ENCODE measurements at places on chromosomes 16 and 17.
A peak's percentile ranks its signal among the peaks of the same experiment; 100 is the strongest.

DNA sequence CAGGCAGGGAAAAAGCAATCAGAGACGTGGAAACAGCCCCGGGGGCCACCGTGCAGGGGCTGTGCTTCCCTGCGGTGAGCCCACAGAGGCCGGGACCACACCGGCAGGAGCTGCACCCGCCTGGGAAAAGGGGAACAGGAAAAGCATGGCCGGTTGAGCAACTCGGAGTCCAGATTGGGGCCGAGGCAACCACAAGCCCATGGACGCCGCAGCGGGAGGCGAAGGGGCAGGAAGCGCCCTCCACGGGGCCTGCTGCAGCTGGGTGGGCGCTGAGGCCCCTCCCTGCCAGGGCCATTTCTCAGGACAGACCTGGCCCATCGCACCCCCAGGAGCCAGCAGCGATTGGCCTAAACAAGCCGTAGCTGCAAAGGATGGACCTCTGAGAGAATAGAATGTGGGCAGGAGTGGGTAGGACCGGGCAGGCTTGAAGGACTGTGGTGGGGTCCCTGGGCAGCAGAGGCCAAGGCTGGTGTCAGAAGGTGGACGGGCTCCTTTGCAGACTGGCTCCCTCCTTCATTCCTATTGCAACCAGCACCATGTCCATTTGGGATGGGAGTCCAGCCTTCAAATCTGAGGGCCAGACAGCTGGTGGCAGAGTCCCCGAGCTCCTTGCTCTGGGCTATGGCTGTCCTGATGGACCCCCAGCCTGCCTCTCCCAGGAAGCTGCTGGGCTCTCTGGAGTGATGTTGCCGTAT is 30.4 kb downstream of the COX4I1 start:
- no peak for DNase-seq

DNA sequence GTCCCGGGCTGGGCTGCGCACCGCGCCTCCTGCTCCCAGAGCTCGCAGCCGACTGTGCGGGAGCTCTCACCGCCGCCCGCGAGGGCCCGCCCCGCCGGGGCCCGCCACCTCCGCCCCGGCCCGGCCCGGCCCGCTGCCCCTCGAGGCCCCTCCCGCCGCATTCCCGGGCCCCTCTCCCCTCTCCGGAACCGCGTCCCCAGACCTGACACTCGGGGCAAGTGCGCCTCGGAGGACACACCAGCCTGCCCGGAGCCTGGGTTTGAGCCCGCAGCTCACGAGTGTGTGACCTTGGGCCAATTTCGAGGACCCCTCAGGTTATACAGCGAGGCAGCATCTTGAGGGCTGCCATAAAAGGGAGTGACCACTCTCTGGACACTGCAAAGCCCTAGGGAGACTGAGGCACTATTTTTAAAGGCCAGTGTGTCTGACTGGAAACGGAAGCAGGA is 2.0 kb upstream of the GRIN2C start:
- DNase-seq: no peak

GRCh38 chr16:81276323-81276722 is 37.8 kb downstream of the BCO1 start:
- no peak for DNase-seq

GRCh38 chr17:48626245-48627117 is at the start of gene HOXB9:
Gene HOXB9 (minus strand): TSS chr17:48626358. CDS start chr17:48626269, 89 bp downstream.
- DNase-seq: no peak

- DNase-seq: no peak
Measured at GRCh38 chr16:79134300-79134699, 466.2 kb downstream of the MAF start.

DNA sequence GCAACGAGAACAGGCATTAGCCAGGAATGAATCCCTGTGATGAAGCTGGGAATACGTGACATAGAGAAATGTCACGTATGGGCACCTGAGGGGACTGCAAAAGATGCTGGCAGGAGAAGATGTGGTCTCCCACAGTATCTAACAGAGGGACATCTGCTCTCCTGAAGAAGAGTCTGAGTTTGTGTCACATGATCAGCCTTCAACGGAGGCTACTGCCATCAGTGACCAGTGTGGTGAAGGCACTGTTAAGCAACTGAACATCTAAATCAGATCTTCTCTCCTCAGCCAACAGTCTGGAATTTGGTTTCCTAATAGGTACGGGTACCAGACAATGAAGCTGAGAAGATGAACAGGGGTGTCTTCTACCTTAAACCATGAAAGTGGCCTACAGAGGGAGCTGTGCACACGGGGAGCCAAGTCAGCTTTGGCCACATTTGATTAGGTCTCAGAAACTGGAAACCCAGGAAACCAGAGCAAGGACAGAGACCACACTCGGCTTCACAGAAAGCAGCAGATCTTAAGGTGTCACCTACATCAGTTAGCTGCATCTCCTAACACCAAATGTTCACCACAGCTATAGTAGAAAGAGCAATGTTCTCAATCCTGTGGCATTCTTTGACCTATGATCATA is 41.8 kb downstream of the BRD7 start:
- peak; percentile 62 for DNase-seq

DNA sequence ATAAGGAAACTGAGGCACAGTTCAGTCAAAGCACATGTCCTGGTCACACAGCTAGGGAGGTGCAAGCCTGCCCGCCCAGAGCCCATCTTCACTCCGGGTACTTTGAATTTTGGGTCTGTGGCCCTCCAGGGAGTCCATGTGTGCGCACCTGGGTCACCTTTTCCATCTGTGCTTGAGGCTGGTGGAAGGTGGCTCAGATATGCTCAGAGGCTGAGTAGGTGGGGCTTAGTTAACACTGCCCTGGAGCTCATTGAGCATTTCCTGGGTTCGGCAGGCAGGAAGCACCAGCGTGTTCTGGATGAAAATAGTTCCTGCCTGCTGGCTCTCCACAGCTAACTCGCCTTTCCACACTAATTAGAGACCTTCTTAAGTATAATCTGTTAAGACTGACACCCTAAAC is 19.2 kb downstream of the FAM234A start:
- DNase-seq: no peak

GRCh38 chr16:30844671-30845449 is 49.0 kb downstream of the BCL7C start:
- DNase-seq: peak; percentile 96

- peak; percentile 73 for DNase-seq
Measured at GRCh38 chr17:79777894-79778503, at the start of gene CBX2. Gene CBX2 (plus strand): TSS chr17:79778148. CDS start chr17:79778236, 88 bp downstream.

GRCh38 chr16:53588081-53588648 is 85.2 kb upstream of the AKTIP start:
- no peak for DNase-seq

DNA sequence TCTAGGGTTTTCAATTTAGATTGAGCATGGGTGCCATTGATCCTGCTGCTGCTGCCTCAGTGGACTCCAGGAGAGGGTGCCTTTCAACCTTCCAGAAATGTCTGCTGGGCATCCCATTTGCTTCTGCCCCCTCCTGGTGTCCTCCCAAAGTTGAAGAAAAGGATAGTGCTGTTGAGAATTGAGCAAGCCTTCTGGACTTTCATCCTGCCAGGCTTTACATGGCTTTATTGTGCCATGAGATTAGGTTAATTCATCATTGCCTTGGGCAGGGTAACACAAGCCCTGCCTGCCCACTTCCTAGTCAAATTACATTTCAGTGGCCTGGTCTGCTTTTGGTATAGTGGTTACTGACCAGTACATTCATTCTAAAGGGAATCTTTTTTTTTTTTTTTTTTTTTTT is 17.9 kb upstream of the TANGO6 start:
- no peak for DNase-seq

- no peak for DNase-seq
Measured at GRCh38 chr17:66655861-66656260, 179.1 kb upstream of the CACNG5 start.

DNA sequence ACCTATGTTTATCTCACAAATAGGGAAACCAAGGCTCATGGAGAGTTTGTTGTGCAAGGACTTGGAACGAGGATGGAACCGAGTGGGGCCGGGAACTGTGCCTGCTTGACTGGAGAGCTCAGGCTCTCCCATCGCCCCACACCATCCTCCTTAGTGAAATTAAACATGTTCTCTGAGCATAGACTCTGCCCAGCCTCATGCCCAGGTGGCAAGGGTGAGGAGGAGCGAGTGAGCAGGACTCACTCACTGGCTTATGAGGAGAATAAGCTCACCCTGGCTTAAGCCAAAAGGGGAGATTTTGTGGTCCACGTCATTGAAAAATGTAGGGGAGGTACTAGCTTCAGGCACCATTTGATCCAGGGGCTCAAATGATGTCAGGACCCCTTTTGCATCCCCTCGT is 44.8 kb downstream of the NKD1 start:
- no peak for DNase-seq

DNA sequence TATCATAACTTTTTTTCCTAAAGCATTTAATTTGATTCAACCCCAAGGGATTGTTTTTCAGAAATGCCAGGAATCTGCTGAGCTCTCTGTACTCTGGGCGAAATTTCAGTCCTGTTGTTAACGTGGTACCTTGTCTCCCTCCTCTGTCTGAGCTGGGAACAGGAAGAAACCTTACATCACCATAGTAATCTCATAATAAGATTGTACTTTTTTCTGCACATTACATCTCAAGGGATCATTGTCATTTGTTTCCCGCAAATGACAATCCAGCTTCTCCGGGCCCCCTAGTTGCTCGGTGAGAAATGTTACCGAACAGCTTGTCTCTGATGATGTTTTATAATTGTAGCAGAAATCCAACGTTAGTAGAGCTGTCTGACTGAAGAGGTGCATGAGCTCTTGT is 152.7 kb upstream of the ERCC4 start:
- no peak for DNase-seq

DNA sequence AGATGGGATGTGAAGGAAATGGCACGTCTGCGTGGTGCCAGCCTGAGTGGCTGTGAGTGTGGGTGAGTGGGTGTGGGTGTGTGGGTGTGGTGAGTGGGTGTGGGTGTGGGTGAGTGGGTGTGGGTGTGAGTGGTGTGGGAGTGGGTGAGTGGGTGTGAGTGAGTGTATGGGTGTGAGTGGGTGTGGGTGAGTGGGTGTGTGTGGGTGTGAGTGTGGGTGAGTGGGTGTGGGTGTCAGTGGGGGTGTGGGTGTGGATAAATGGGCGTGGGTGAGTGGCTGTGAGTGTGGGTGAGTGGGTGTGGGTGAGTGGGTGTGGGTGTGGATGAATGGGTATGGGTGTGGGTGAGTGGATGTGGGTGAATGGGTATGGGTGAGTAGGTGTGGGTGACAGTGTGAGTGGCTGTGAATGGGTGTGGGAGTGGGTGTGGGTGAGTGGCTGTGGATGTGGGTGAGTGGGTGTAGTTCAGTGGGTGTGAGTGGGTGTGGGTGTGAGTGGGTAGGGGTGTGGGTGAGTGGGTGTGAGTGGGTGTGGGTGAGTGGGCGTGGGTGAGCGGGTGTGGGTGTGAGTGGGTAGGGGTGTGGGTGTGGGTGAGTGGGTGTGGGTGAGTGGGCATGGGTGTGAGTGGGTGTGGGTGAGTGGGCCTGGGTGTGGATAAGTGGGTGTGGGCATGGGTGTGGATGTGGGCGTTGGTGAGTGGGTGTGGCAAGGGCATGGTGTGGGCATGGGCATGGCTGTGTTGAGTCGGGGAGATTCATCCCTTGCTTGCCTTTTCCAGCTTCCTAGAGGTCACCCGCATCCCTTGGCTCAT is 80.8 kb downstream of the ZDHHC7 start:
- no peak for DNase-seq

GRCh38 chr16:85313526-85314301 is 201.4 kb upstream of the CIBAR2 start:
- DNase-seq: no peak

- DNase-seq: peak; percentile 60
Measured at GRCh38 chr17:66200685-66201092, 8.8 kb upstream of the CEP112 start.

- DNase-seq: no peak
Measured at GRCh38 chr17:82324566-82325285, 7.3 kb upstream of the CD7 start.

- peak; percentile 89 for DNase-seq
Measured at GRCh38 chr16:27237219-27238015, 31.2 kb downstream of the NSMCE1 start.

Measured in hematopoietic multipotent progenitor cell treated with erythropoietin and hydrocortisone succinate and interleukin-3 and kit ligand, for 8 days (in vitro differentiated cells).